Calu3 (cell line): ENCODE measurements at places on chromosomes 13 and 19.

- peak; percentile 68 for DNase-seq
Measured at GRCh38 chr19:14507704-14508542, 10.3 kb downstream of the DNAJB1 start.

GRCh38 chr19:45117671-45118070 lies 24.7 kb downstream of the PPP1R37 start:
- DNase-seq: no peak

DNA sequence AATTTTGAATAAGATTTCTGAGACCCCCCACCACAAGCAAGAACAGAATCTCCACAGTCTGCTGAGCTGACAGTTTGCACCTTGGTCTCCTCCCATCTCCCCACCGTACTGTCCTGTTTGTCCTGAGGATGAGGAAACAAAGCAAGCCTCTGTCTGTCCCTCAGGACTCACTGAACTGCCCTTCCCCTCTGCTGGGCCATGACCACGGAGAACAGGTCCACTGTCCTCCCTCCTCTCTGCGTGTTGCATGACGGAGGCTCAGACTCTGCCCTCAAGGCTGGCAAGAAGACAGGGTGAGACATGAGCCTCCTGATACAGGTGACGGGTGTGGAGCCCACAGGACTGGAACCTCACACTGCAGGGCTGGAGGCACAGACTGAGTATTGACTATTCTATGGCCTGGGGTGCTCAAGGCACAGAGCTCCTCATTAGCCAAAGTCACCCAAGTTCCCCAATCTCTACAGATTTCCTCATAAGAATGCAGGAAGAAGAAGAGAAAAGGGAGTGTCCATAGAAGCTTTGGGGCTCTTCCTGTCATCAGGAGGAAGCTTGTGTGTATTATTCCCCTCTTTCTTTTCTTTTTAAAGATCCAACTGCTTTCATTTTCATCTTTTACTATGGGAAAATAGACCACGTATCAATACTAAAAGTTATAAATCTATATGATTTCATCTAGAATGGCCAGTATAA lies 22.4 kb upstream of the RGCC start:
- no peak for DNase-seq

- no peak for DNase-seq
Measured at GRCh38 chr13:95440441-95441088, 112.0 kb upstream of the CLDN10 start.

GRCh38 chr19:56126983-56127780 lies 6.1 kb upstream of the ZNF787 start:
- DNase-seq: no peak

DNA sequence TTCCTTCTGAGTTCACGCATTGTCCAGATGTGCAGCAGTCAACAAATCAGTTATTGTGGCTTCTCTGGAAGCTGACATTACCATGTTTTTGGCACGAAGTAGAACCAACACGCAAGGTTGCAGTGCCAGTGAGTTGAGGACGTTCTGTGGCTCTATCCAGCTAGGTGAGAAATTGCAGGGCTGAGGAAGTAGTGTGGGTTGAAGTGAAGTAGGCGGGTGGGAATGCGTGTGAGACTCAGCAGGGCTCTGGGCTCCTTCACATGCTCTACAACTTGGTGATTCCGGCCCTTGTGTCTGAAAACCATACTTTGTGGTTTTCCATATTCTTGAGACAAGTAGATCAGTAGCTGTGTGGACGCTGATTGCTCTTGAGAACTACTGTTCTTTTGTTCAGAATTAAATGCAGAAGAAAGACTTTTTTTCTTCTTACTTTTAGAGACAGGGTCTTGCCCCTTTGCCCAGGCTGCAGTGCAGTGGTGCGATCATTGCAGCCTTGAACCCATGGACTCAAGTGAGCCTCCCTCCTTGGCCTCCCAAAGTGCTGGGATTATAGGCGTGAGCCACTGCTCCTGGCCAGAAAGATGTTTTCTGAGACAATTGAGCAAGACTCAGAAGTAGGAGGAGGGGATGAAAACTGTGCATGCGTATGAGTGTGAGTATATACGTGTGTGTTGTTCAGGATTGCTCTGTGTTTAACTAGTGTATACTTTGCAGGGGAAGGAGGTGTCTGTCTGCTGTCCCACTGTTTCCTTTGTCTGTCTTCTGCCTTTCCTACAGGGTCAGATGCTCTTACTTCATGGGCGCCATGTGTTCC lies 46.2 kb downstream of the GATAD2A start:
- no peak for DNase-seq

DNA sequence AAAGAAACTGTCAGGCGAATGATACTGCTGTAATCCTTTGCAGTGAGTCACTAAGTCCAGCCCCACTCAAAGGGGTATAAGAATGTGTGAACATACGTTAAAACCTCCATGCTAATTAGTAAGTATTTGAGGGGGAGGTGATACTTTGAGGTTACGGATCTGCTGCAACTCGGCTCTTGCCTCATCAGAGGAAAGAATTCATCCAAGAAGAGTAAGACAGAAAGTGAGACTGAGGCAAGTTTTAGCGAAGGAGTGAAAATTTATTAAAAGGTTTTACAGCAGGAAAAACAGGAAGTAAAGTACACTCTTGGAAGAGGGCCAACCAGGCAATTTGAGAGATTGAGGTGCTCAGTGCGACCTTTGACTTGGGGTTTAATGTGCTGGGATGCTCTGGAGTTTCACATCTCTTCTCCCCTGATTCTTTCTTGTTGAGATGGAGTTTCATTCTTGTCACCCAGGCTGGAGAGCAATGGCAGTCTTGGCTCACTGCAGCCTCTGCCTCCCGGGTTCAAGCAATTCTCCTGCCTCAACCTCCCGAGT lies 9.8 kb downstream of the CLEC4M start:
- DNase-seq: no peak

DNA sequence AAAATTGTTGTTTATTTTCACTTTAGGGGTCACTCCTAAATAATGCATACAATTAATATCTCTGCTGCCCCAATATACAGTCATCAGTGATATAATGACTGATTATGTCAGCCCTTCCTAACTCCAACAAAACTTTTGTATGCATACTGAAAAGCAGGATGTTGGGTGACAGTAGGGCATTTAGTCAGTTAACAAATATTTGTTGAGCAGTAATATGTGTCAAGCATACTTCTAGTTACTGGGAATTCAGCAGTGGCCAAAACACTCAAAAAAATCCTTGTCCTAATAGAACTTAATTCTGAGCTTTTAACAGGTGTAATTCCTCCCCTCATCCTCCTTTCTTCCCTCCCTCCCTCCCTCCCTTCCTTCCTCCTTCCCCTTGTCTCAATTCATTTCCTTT lies 560.7 kb upstream of the KLHL1 start:
- DNase-seq: no peak

DNA sequence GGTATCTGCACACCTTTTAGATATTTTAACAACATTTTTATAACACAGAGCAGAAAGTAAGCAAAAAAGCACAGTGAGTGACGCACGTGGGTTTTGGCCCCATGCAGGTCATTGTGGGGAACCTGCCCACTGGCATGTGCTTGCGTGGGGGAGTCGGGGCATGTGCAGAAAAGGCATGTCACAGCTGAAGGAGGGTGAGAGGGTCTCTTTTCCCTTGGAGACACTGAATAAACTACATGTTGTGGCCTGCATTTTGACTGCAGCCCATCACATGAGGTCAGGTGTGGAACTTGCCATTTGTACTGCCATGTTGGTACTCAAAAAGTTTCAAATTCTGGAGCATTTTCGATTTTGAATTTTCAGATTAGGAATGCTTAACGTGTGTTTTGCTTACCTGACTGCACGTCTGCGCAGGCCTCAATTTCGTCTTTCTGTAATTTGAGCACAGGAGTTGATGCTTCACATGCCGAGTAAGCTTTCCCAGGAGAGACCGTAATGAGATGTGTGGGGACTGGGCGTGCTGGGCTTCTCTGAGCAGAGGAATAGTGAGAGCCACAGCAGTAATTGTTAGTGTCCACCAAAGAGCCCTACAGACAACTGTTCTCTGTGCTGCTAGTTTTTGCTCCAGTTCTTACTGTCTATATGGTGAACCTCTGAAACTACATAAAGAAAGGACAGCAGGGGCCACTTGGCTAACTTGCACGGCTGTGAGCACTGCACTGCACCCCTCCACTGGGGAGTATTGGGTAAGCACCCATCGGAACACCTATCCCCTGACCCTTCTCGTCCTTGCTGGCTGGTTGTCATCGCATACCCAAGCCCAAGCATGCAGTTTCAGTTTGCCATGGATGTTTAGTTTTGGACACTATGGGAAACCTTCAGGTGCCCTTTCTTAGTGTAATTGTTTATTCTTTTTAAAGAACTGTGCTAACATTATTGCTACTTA lies 72.9 kb upstream of the GPR183 start:
- DNase-seq: no peak

DNA sequence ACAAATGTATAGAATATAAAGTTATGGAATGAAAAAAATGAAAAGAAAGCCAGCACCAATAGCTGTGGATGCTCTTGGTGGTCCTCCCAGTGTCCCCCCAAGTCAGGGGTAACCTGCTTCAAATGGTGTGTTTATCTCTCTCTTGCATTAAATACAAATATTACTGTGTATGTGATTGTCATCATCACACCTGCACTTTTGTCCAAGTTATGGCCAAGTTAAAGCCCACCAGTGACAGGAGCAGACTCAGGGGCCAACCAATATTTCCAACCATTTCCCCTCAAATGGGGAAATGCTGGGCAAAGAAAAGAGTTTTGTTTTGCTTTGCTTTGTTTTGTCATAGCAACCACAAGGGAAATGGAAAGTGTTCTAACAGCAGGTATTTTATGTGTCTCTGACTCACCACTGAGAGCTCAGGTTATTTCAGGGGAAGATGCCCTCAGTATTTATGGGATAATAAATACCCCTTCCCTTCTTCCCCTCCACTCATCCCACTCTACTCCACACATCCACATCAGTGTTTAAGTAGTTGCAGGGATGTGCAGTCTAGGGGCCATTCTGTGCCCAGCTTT lies 133.6 kb downstream of the COL4A1 start:
- no peak for DNase-seq

DNA sequence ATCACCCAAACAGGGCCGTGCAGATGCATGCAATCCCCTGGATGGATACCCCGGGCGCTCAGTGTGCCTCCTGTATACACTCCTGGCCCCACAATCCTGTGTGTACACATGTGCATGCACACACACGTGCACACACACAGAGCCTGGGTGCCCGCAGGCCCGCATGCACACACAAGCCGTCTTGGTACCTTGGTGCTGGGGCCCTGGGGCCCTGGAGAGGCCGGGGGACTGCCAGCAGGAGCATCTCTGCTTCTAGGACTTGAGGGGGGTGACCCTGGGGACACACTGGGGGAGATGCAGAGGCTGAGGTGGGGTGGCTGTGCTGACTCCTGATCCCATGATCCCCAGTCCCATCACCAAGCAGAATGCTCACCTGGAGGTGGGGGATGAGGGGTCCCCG lies 15.6 kb upstream of the EPOR start:
- no peak for DNase-seq

DNA sequence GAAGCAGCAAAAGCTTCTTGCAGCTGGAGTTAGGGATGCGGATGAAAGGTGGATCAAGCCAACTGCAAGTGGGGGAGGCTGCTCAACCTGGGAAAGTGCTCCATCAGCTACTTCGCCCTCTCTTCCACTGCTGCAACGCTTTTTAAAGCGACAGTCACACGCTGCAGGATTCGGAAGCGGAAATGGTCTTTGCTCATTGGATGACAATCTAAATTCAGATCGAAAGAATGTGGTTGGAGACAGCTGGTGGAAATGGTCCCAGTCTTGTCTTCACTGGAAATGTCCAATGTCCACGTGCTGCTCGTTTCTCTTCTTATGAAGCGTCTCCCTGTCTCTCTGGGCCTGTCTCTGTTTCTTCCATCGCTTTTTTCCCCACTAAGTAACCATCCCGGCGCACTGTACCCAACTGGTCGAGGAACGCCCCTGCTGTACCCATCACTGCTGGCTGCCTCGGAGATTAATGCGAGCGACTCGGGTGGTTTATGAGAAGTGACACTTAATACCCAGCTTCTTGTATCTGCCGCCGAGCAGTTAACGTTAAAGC lies 2.1 kb upstream of the FGF9 start:
- DNase-seq: no peak

- no peak for DNase-seq
Measured at GRCh38 chr19:51724543-51724942, 752 bp upstream of the HAS1 start.

GRCh38 chr13:50370303-50370950 lies 355.2 kb downstream of the KCNRG start:
- DNase-seq: no peak

- no peak for DNase-seq
Measured at GRCh38 chr13:40874138-40874779, 84.8 kb downstream of the SLC25A15 start.

DNA sequence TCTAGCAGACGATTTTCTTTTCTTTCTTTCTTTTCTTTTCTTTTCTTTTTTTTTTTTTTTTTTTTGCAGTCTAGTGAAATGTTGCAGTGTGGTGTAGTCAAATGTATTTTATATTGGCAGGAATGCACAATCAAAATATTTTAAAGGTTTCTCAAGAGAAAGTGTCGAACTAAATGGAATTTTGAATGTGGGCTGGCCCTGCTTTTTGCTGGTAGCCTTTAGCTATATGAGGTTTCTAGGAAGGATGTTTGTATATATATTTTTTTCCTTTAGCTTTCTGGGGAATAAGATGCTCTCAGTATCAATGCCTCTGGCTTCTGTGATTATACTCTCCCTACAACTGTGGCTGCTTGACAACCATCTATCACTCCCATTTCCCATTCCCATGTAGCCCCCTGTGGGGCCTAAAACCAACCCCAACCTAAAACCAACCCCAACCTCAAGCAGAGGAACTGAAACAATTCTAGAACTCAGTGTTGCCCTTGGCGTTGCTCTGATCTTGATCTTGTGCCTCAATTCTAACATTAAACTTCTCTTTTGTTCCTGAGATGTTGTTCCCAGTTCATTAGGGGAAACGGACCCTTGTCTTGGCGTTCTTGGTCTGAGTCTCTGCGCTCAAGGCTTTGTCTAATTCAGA lies 27.1 kb downstream of the CYSLTR2 start:
- DNase-seq: no peak

DNA sequence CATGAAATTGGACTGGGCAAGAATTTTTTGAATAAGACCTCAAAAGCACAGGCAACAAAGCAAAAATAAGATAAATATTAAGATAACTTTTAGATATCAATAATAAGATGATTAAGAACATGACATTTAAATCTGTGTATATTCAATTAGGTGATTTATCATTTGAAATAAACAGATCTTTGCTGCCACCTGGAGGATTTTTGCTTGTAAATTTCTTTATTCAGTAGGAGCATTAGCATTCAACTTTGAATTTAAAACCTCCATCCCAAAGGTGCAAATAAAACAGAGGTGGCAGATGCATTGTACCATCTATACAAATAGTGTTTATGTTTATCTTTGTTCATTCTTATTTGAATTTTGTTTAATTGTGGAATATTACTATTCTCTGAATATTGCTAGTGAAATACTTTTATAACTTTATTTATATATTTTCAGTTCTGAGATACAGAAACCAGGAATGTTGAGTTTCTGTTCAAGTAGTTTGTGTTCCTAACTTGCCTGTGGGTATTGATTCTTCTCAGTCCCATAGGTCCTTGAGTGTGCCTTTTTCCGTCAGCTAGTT lies 20.9 kb downstream of the COG6 start:
- peak; percentile 16 for DNase-seq

GRCh38 chr13:56351041-56351440 lies 789.7 kb upstream of the PRR20A start:
- no peak for DNase-seq

GRCh38 chr13:64723724-64724123 lies 2506.4 kb downstream of the PCDH9 start:
- DNase-seq: no peak
